CD4-positive, alpha-beta T cell treated with Interleukin-6 for 4 hours (primary cell): ENCODE measurements at places on chromosomes 13 and 19.

- DNase-seq = peak; percentile 41
Observed at GRCh38 chr19:47239152-47239551, 8.2 kb upstream of the BBC3 start.

- no peak for DNase-seq
Observed at GRCh38 chr13:75458696-75459422, 23.1 kb downstream of the TBC1D4 start.

DNA sequence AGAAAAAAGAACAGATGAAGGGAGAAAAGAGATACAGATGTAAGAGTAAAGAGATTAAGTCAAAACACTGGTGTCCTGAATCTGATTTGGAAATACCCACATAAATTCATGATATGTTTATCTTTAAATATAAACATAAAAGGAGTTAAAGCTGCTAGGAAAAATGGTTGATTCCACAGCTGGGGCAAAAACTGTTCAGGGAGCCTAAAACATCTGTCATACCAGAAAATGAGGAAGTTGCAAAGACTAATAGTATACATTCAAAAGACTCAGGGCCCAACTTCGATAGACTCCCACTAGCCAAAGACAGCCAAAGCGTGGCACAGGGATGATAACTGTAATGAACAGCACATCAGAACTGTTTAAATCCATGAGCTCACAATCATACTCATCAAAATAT is 62.0 kb downstream of the ABCC4 start:
- no peak for DNase-seq

DNA sequence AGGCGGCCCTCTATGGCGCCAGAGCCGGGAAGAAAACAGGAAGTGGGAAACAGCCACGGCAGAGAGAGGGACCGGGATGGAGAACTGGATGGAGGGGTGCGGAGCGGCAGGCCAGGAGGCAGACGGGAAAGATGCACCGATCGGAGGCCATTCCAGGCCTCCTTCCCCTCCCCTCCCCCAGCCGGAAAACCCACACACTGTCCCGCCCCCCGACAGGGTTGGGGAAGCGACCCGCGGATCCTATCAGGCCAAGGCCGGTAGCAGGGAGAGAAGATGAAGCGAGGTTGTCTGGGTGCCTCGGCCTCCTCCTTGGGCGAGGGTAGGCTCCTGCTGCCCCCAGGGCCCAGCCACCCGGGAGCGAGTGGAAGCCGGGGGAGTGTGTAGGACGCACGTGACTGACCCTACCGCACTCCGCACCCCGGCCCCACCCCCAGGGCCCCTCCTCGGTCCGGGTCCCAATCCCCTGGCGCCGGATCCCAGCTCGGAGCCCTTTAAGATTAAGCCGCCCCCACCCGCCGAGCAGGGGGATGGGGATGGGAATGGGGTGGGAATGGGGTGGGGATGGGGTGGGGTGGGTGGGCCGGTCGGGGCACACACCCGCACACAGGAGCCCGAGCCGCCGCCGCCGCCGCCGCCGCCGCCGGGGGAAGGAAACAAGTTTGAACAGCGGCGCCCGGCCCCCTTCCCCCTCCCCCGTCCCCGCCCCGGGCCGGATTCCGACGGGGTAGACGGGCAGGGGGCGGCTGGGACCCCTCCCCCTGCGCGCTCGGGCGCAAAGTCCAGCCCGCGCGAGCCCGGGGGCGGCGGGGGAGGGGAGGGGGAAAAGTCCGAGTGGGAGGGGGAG is 1.5 kb downstream of the ERF start:
- peak; percentile 72 for DNase-seq

DNA sequence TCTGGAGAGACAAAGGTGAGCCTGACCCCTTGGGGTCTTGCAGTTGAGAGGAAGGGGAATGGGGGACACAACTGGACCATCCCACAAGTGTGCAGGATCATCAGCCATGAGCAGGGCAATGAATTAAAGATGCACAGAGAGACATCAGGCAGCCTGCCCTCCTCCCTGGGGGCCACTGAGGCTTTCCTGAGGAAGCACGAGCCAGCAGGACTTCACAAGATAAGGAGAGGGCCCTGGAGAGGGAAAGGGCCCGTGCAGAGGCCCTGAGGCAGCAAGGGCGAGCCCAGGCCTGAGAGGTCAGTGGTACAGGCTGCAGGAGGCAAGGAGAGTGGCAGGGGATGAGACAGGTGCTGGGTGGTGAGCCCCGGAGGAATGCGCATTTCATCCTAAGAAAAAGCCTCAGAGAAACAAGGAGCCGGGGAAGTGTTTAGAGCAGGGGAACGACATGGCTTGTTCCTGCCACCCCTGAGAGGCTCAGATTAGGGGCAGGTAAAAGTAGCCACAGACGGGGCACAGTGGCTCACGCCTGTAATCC is 9.0 kb upstream of the PRKD2 start:
- DNase-seq = no peak

DNA sequence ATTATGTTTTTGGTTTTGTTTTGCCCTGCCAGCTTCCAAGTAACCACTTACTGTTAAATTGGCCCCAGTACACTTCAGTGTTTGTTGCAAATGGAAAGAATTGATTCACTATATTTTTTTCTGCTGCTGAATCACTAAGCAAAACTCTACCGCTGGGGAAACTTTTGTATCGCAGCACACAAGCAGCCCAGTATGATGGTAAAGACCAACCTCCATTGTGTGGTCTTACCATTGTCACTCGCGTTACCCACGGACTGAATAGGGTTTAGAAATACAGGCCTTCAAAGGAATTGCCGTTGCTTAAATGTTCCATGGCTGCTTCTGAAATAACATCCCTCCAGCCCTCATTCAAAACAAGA is 7.9 kb downstream of the SPATA13 start:
- DNase-seq = no peak

- no peak for DNase-seq
Observed at GRCh38 chr13:95541308-95541707, 11.2 kb upstream of the CLDN10 start.

DNA sequence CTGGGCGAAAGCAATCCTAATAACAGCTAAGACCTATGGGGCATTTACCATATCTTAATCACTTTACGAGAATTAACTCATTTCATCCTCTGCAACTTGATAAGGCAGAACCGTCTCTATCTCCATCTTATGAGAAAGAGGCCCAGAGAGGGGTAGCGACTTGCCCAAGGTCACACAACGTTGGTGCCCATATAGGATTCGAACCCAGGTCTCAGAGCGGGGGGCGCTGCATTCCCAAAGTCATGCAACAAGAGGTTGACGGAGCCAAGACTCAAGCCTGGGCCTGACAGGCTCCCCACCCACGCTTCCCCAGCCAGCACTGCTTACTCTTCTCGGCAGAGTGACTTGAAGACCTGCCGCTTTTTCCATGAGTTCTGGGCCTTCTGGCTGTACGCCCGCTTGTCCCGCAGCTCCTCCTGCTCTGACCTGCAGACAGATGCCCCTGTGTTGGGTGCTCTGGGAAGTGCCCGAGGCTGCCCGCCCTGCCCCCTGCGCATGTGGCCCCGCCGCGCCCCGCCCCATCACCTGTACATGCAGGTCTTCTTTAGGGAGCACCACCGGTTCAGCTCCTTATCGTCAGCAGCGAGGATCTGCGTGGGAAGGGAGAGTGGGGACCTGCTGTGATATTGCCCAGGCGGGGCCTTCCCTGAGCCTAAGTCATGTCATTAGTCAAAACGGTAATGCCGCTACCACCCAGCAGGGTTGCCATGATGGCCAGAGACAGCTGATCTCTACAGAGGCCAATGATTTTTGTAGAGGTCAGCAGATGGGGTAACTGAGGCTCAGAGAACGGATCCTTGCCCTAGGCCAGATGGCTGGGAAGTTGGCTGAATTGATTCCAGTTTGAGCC is 10.8 kb downstream of the KRI1 start:
- DNase-seq = no peak

GRCh38 chr13:24574847-24575246 is 62.3 kb upstream of the PARP4 start:
- DNase-seq = no peak

- DNase-seq = no peak
Observed at GRCh38 chr19:43790587-43790986, 9.8 kb upstream of the KCNN4 start.

GRCh38 chr13:110812869-110813645 is 99.6 kb downstream of the ING1 start:
- DNase-seq = no peak

DNA sequence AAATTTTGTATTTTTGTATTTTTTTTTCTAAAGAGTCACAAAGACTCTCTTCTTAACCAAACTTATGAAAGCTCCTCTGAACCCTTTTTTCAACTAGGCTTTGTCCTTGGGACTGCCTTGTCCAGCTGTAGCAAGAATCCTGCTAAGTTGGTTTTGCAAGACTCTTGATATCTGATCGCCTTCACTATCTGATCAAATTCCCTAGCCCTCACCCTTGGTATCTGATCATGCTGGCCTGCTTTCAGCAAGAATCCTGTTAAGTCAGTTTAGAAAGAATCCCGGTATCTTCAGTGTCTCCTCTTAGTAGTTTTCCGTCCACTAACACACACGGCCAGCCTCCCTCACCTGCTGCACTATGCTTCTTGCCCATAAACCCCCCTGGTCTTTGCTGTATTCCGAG is 1.9 kb upstream of the SIGLEC5 start:
- DNase-seq = no peak

DNA sequence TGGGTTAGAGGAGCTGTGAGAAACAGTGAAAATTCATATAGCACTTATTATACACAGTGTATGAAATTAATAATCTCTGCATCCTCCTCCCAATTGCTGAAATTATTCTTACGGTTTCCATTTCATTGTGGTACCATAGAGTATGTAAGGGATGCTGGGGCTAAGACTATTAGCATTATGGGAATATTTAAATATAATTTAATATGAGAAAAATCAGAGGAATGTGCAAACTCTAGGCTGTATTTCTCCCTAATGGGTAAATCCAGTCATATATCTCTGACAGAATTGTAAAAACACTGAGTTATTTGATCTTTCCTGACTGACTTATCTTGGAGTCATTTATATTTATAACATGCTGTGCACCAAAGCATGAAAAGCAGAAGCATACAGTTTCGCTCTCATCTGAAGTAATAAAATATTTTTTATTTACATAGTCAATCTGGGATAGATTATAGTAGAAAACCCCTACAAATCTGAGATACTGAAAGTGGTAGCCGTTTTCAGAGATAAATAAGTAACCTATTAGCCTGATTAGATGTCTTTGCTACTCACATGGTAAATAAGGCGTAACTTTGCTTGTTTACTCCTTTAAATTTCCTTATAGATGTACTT is 34.9 kb downstream of the LRCH1 start:
- no peak for DNase-seq

DNA sequence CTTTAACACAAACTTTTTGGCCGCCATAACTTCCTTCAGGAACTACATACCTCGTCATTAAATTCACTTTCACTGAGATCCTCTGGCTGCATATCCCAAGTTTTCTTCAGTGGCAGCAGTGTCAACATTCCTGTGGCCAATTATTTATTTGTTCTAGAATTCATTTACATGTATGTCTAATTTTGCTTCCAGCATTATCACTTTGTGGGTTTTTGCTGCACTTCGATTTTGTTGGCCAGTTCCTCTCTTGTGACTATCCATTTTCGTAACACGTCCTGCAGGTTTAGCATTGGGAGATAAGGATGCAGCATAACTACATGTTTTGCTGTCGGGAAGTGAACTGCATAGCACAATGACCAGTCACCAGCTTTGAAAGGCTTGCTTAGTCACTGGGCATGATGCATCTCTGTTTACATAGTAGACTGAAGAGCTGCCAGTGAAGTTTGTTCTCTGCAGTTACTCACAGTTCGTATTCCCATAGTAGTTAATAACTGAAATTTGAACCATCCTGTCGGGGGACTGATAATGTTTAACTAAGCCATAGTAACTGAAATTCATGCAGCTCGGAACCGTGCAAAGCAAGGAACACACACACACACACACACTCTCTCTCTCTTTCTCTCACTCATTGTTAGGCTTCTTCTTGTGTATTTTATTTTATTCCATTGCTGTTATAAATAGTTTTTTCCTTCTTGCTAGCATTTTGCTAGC is 28.3 kb downstream of the ZNF507 start:
- DNase-seq = no peak

DNA sequence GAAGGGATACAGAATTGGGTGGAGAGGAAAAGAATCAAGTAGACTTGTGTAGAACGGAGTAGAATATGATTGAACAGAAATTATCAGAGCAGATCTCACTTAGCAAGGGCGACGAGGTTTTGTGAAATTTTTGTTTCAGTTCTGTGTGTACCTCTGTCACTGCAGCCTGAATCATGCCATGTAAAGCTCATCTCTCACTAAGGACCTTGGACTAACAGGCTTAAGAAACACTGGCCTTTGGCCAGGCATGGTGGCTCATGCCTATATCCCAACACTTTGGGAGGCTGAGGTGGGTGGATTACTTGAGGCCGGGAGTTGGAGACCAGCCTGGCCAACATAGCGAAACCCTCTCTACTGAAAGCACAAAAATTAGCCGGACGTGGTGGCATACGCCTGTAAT is 62.6 kb downstream of the MYH14 start:
- no peak for DNase-seq

DNA sequence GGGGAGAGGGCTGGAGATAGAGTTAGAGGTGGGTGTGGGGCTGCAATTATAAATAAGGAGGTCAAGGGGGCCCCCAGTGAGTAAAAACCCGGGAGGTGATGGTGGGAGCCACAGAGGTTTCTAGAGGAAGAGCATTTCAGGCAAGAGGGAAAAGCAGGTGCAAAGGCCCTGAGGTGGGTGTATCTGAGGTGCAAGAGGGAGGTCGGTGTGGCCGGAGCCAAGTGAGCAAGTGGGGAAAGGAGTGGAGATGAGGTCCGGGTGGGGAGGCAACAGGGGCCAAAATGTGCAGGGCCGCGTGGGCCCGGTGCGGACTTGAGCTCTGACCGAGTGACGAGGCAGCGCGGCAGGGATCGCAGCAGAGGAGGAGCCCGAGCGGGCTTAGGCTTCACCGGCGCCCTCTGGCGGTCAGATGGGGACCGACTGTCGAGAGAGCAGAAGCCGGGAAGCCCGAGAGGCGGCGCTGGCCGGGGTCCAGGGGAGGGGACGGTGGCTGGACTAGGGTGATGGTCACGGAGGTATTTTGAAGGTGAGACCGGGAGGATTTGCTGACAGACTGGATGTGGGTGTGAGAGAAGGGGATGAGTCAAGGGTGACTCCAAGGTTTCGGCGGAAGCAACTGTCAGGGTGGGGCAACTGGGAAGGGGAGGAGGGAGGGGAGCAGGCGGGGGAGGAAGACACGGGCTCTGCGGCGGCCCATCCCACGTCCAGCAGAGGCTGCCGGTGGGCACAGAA is 17.7 kb upstream of the SPACA4 start:
- DNase-seq = peak; percentile 90

DNA sequence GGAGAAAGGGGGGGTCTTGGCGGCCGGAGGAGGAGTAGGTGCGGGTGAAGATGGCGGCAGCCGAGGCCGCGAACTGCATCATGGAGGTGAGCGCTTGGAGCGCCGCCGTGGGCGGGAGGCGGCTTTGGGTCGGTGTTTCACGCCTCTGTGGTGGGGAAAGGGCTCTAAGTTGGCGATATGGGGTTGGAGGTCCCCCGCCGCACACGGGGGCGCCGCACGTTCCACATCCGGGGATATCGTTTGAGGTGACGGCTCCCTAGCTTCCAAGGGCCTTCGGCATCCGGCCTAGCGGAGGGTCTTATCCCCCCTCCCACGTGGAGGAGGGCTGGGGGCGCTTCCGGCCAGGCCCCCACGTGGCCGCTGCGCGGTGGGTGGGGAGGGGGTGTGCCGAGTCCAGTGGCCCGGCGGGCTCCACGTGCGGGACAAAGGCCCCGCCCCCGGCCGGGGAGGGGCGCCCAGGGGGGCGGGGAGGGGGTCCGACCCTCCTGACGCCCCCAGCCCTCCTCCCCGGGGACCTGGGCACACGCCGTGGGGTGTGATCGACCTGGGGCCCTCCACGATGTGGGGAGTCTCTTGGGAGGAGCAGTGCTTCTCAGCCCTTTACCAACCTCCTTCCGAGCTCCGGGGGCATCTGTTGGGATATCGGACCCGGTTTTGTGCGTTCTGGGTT is at the start of gene PRMT1:
Gene PRMT1 (plus strand): TSS at position 41 of the 670 bp plus-strand sequence. CDS start 10 bp downstream, at position 51.
- DNase-seq = no peak
